Thyroid gland (tissue), 4 donors: ENCODE measurements at places on chromosomes 2 and 18. TPM values are rescaled to one million over a fixed set of nuclear protein-coding genes. Genes with fewer than 3 reads are reported as not detected.
A peak's percentile ranks its signal among the peaks of the same experiment; 100 is the strongest.

Gene B4GALT6
- 1.3 TPM for total RNA-seq

Gene LIPG
- 474 TPM for total RNA-seq

Gene NTSR2
- total RNA-seq = not detected

Gene GREB1
- 2.7 TPM for total RNA-seq

Gene IL1RL2
- 6.2 TPM for total RNA-seq

Gene GALR1
- 0.40 TPM for total RNA-seq

Gene C2orf72
- 0.50 TPM for total RNA-seq

Gene ITPRID2
- 199 TPM for total RNA-seq

DNA sequence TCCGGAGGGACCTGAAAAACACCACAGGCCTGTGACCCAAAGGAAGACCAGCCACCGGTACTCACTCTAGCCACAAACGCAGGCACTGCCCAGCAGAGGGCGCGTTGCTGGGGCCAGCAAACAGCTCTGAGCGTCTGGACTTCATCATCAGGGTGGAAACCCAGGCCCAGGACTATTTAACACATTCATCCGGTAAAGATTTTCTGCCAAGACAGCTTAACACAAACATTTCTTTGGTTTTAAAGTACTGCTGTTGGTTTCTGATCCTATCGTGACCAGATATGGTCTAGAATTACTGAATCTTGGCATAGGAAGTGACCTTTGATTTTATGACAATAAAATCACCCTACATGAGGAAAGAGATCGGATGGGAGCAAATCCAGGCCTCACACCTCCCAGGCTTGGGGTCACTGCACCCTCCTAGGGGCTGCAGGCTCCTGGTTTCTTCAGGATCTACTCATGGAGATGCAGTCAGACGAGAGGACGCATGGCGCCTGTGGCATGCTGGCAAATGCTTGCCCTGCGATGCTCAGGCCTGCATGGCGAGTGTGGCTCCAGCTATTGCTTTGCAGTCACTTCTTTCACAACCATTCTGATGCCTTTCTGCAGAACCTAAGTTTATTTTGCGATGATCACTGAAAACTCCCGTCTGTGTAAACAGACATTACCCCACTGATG, 130.4 kb downstream of the COL4A4 start:
- H3K27me3 ChIP-seq = no peaks in the 10 kb centered on the region
- no peaks in the 10 kb centered on the region for H3K4me1 ChIP-seq
- no peak overlapping the region for H3K4me3 ChIP-seq

GRCh38 chr2:56912490-56912889, 728.7 kb downstream of the CCDC85A start:
- no peaks in the 10 kb centered on the region for H3K4me1 ChIP-seq
- no peaks in the 10 kb centered on the region for H3K27me3 ChIP-seq
- no peak for DNase-seq
- H3K4me3 ChIP-seq = no peak overlapping the region
- H3K27ac ChIP-seq = no peak overlapping the region

DNA sequence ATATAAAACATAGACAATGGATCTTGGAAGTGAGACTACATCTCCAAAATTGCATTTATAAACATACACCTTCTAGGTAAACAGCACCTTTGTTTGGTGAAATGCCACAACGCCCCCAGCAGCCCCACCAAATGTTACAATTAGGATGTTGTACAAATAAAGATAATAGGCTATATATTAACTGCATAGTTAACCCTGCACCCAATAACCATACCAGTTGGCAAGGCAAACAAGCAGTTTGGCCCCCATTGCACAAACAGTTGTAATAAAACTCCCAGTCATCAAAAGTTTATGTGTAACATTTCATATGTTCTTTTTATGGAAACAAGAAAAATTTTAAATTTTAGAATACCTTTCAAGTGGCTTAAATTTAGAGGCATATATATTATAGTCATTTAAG, 67.3 kb downstream of the PRPF40A start:
- no peak for DNase-seq
- peaks cover 22% of the 10 kb centered on the region for H3K4me1 ChIP-seq
- H3K4me3 ChIP-seq = no peak overlapping the region
- peaks cover under 1% of the 10 kb centered on the region for H3K36me3 ChIP-seq

GRCh38 chr2:212327171-212327809, 211.3 kb downstream of the ERBB4 start:
- no peak overlapping the region for H3K4me3 ChIP-seq
- H3K27ac ChIP-seq = no peak overlapping the region
- no peaks in the 10 kb centered on the region for H3K36me3 ChIP-seq
- H3K27me3 ChIP-seq = no peaks in the 10 kb centered on the region
- no peak for DNase-seq
- peaks cover 24% of the 10 kb centered on the region for H3K4me1 ChIP-seq

DNA sequence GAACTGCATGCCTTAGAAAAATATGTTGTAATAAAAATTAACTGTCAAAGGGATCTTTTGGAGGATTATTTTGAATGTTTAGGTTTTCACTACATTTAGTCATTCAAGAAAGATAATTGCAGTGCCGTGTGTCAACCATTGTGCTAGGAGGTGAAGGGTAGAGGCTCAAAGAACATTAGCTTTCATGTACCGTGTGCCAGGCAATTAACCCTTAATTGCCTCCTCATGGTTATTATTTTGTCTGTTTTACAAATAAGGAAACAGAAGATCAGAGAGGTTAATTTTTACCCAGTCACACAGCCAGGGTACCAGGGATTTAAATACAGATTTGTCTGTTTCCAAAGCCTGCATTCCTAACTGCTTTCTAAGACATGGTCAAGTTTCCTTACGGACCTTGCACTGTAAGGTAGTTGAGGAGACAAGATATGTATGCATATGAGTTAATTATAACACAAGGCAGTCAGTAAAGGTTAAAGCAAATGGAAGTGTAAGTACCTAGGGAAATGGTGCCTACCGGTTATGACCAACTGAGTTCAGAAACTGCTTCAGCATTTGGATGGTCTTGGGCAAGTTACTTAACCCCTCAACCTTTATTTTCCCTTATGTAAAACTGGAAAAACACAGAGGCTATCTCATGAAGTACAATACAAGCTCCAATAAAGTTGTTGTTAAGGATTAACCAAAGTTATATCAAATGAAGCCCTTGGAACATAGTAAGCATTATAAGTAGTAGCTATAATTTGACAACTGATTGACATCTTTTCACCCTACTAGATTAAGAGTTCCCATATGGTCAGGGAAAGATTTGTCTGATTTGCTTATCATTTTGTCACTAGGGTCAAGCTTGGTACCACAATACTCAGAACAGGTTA, 434.9 kb downstream of the MBD2 start:
- no peak for DNase-seq
- H3K4me1 ChIP-seq = no peaks in the 10 kb centered on the region
- no peaks in the 10 kb centered on the region for H3K27me3 ChIP-seq

DNA sequence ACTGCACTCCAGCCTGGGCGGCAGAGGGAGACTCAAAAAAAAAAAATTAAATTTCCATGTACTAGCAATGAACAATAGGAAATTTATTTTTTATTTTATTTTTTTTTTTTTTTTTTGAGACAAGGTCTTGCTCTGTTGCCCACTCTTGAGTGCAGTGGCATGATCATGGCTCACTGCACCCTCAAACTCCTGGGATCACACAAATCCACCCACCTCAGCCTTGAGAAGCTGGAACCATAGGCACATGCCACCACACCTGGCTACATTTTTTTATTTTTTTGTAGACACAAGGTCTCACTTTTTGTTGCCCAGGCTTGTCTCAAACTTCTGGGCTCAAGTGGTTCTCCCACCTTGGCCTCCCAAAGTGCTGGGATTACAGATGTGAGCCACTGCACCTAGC, 16.9 kb downstream of the CNOT9 start:
- DNase-seq = peak; percentile 66
- no peak overlapping the region for H3K4me3 ChIP-seq

DNA sequence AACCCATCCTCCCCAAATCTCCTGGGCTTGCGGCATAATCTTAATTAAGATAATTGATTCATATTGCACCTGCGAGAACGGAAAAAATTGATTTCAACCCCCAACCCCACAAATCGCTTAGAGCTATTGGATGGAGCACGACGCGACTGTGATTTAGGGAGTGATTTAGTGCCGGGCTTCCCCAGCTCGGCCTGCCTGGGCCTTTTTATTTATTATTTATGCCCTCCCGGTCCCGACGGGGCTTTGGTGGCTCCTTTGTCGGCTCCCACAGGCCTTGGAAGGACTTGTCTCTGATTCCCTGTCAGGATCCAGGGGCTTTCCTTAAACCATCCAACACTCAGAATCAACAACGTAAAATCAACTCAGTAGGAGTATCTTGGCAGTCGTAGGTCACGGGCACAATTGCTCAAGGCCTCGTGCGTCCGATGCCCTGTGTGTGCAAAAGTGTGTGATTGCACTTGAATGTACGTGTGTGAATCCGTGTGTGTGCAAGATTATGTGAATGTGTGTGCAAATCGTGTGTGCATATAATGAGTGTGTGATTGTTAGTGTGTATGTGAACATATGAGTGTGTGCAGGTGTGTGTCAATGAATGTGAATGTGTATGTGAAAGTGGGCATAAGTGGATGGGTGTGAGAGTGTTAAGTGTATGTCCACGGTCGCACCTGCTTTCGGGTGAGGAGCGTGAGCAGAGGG, 4.3 kb upstream of the NEUROD1 start:
- H3K4me3 ChIP-seq = no peak overlapping the region
- no peak overlapping the region for H3K27ac ChIP-seq
- peaks cover 40% of the 10 kb centered on the region for H3K27me3 ChIP-seq
- H3K36me3 ChIP-seq = no peaks in the 10 kb centered on the region
- DNase-seq = no peak

DNA sequence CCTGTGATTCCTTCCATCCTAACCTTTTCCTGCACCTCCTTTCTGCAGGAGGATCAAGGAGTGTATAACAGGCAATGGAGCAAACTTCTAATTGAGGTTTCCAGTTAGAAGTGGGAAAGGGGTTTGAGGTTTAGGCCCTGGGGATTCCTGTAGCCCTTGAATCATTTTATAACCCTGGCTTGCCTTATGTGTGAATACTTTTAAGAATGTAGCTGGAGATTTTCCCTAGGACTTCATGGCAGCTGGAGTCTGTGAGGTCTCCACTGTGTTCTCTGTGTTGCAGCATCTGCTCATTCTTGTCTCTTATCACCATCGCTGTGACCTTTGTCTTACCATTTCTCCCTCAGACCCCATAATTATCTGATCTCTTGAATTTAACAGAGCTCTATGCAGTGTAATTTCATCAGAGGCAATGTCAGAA, 370.2 kb upstream of the SLC14A2 start:
- no peak overlapping the region for H3K4me3 ChIP-seq
- H3K36me3 ChIP-seq = no peaks in the 10 kb centered on the region
- DNase-seq = no peak
- H3K27me3 ChIP-seq = no peaks in the 10 kb centered on the region

DNA sequence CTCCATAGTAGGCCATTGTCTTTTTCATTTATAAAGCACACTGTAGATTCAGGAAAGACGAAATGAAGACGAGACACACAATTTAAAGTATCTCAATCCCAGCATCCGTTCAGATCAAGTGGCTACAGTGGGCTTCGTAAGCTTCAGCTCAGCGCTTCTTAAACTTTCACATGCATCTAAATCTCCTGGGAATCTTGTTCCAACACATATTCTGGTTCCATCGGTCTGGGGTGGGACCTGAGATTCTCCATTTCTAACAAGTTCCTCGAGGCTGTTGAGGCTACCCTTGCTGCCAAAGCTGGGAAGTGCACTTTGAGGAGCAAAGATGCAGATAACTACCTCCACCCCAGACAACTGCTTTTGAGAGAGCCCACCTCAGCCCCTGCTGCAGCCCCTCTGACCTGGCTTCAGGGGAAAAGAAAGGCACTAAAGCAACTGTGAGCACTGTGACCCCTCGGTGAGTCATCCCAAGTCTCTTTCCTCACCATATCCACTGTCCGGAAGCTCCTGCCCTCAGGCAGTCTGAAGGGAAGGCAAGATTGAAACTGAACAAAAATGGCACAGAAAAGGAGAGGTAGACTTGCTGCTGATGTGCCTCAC, 201.1 kb upstream of the FBXO11 start:
- no peaks in the 10 kb centered on the region for H3K27me3 ChIP-seq
- H3K36me3 ChIP-seq = no peaks in the 10 kb centered on the region
- no peak overlapping the region for H3K4me3 ChIP-seq
- no peaks in the 10 kb centered on the region for H3K4me1 ChIP-seq
- no peak overlapping the region for H3K27ac ChIP-seq

GRCh38 chr2:19607400-19607799, 249.0 kb upstream of the OSR1 start:
- no peak for DNase-seq
- no peaks in the 10 kb centered on the region for H3K36me3 ChIP-seq
- H3K4me1 ChIP-seq = no peaks in the 10 kb centered on the region
- H3K27me3 ChIP-seq = no peaks in the 10 kb centered on the region

GRCh38 chr2:202758604-202759003, 113.0 kb downstream of the ICA1L start:
- DNase-seq = peak; percentile 20
- H3K4me3 ChIP-seq = no peak overlapping the region

GRCh38 chr2:88318956-88319330, 133.6 kb downstream of the FOXI3 start:
- no peak overlapping the region for H3K4me3 ChIP-seq
- no peak for DNase-seq
- H3K4me1 ChIP-seq = no peaks in the 10 kb centered on the region
- no peak overlapping the region for H3K27ac ChIP-seq

DNA sequence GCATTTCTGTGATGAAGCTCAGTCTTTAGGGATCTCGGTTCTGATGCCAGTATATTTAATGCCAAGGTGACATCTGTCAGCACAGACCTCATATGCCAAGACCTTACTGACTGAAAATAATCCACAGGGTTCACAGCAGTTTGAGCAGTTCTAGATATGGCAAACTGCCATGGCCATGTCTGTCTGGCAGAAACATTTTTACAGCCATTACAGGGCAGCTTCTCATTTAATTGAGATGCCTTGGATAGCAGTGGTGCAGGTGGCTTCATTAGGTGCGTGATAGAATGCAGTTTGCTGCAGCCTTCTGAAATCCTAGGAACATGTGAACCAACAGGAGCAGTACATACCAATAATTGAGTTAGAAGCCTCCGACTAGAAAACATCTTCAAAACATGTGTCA, 510.6 kb downstream of the XIRP2 start:
- H3K27me3 ChIP-seq = no peaks in the 10 kb centered on the region
- no peaks in the 10 kb centered on the region for H3K36me3 ChIP-seq
- no peak for DNase-seq
- H3K27ac ChIP-seq = no peak overlapping the region
- H3K4me3 ChIP-seq = no peak overlapping the region
- no peaks in the 10 kb centered on the region for H3K4me1 ChIP-seq

DNA sequence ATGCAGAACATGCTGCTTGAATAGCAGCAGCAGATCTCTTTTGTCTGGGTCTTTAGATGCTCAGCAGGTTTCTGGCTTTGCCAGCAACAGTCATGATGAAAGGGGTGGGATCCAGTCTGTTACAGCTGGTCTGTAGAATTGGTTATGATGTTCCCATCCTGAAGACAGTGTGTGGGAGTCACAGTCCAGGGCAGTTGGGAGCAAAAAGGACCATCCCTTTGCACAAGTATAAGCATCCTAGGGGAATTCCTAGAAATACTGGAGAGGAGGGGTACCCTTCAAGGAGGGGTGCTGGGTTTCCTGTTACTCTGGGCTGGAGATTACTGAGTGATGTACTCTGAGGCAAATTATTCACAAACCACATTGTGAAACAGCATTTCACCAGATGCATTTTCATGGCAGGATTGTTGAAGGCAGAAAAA, 119.9 kb upstream of the RND3 start:
- H3K4me1 ChIP-seq = no peaks in the 10 kb centered on the region
- no peak overlapping the region for H3K27ac ChIP-seq
- no peak overlapping the region for H3K4me3 ChIP-seq
- no peaks in the 10 kb centered on the region for H3K27me3 ChIP-seq
- no peak for DNase-seq
